SW 1271 (cell line): ENCODE measurements at places on chromosomes 13 and 19.

GRCh38 chr13:95239283-95239682 is 62.0 kb downstream of the ABCC4 start:
- no peak for DNase-seq

DNA sequence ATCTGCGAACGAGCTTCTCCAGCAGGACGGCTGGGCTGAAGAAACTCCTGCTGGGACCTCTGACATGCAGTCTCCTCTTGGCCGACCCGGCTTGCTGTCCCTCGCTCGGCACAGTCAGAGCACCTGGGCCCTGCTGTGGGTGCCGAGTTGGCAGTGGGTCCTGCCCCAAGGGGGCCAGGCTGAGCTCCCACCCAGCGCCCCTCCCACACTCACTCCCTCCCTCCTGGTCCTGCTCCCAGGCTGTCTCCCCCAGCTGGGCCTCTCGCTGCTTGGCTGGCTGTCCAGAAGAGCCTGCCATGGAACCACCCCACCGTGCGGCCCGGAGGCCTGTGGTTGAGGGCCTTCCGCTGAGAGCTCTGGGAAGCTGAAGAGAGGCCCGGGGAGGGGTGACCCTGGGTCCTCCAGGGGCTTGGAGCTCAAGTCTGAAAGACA is 6.0 kb downstream of the AKT2 start:
- no peak for DNase-seq

DNA sequence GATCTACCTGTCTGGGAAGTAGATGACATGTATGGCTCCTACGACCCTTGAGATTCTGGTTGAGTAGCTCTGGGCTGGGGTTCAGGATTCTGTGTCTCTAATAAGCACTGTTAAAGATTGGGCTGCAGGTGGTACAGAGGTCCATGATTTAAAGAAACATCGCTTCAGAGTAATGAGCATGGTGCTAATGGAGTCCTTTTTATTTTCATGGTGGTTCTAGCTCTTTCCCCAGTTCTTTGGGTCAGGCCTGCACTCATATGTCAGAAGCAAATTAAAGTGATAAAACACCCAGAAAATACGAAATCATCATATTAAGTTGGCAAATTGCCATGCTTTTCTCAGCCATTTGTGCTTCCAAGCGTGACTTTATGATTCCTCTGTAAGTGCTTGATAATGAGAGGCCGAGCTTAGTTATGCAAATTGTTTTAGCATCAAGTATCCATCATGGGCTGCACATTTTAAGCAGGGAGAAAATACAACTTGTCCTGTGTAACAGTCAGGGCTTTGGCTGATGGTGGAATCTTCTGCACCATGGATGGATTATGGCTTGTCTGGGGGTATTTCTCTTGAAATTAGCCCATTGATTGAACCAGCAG is 45.1 kb downstream of the MTUS2 start:
- no peak for DNase-seq

- DNase-seq: no peak
These were observed 806 bp downstream of the ZNF90 start for GRCh38 chr19:20078581-20079031.

DNA sequence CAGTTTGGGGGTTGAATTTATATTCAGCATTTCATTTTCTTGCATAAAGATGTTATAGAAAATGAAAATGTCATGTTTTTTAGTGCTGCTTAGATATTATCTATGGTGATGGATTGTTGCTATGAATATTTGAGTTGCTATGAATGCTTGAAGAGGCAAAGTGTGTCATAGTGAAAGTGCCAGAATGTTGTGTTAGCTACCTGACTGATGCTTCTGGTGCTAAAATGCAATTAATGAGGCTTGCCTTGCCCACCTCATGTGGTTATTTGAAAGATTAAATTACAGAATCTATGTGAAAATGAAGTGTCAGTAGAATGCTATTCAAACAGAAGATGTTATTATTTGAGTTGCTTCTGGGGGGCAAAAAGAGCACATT is 62.7 kb upstream of the MYCBP2 start:
- DNase-seq: no peak

GRCh38 chr19:33432015-33432414 is 58.5 kb downstream of the CEBPG start:
- DNase-seq: no peak

DNA sequence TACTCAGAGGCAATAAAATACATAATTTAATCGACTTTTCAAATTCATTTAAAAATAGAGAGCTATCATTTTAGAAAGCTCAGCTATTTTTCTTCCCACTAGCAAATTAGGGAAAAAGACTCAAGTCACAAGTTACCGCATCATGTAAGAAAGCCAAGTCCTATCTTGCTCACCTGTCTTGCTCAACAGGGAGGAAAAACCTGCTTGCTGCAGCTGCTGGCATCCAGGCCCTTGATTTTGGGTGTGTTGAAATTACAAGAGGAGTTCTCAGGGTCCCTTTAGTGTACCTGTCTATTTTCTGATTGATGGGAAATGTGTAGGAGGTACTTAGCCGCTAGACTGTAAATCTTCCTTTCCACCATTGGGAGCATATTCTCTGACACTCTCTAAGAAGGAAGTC is 22.2 kb downstream of the SLC10A2 start:
- no peak for DNase-seq

GRCh38 chr19:29325241-29325975 is 112.5 kb upstream of the UQCRFS1 start:
- DNase-seq: no peak

DNA sequence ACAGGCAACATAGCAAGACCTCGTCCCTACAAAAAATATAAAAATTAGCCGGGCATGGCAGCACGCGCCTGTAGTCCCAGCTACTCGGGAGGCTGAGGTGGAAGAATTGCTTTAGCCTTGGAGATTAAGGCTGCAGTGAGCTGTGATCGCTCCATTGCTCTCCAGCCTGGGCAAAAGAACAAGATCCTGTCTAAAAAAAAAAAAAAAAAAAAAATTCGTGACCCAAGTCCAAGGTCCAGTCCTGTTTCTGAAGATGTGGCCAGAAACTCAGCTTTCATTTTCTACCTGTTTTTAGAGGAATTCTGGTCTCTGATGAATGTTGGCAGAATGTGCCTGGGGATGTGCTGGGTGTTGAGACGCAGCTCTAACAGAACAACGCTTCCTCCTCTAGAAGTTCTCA is 1.9 kb upstream of the PGPEP1 start:
- no peak for DNase-seq

GRCh38 chr13:36998624-36999041 is 507 bp downstream of the ALG5 start:
- no peak for DNase-seq

DNA sequence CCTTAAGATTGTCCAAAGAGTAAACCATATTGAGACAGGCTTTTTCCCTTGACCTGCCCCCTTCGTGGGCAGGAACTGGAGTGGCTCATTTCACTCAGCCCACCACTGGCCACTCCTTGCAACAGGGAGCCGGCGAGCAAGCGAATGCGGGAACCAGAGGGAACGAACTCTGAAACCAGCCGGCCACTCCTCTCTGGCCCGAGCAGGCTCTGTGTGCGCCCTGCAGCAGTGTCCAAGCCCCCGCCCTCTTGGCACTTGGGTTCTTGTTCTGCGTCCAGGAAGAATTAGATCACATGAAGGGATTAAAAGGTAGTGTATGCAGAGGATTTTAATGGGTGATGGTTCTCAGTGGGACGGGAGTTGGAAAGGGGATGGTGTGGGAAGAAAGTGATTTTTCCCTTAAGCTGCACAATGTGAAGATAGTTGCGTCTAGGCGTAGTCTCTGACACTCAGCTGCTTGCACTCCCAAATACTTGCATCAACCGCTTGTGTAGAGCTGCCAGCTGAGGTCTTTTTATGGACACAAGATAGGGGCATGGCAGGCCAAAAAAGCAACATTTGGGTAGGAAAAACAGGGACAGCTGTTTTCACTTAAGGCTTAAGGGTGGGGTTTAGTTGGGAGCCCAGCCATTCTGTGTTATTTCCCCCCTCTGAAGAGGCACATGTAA is 1209.7 kb upstream of the PCDH20 start:
- DNase-seq: no peak

- no peak for DNase-seq
These were observed 2.1 kb upstream of the HAMP start for GRCh38 chr19:35279985-35280821.

GRCh38 chr19:2227415-2228156 is 8.5 kb downstream of the PLEKHJ1 start:
- DNase-seq: no peak

DNA sequence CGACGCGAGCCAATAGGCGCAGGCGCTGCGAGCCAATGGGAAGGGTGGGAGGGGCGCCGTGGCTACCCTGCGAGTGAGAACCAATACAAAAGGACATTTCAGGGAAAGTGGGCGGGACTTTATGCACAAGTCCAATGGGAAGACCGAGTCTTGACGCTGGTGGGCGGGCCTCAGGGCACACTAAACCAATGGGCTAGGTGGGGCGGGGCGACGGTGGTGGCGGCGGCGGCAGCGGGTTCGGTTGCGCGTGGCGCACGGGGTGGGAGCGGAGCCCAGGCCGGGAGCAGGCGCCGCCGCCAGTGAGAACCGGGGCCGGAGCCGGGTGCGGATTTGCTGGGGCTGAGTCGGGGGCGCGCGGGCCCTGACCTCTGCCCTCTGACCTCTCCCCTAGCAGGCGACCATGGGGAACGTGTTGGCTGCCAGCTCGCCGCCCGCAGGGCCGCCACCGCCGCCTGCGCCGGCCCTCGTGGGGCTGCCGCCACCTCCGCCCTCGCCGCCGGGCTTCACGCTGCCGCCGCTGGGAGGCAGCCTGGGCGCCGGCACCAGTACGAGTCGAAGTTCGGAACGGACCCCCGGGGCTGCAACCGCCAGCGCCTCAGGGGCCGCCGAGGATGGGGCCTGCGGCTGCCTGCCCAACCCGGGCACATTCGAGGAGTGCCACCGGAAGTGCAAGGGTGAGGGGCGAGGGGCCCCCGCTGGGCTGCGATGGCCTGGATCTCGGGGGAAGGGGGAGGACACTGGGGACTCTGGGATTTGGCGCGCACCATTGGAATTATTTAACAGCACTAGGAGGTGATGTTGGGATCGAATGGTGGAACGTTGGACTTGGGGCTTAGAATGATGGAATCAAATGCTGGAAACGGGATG is at the start of gene TOMM40:
TSS of gene TOMM40 (plus strand) at position 239 of the 867 bp plus-strand sequence. CDS start at position 401, 162 bp downstream.
- no peak for DNase-seq

- DNase-seq: no peak
These were observed 74.8 kb downstream of the TSHZ3 start for GRCh38 chr19:31274251-31275067.

- DNase-seq: no peak
These were observed 24.8 kb downstream of the RNF6 start for GRCh38 chr13:26197298-26197697.

DNA sequence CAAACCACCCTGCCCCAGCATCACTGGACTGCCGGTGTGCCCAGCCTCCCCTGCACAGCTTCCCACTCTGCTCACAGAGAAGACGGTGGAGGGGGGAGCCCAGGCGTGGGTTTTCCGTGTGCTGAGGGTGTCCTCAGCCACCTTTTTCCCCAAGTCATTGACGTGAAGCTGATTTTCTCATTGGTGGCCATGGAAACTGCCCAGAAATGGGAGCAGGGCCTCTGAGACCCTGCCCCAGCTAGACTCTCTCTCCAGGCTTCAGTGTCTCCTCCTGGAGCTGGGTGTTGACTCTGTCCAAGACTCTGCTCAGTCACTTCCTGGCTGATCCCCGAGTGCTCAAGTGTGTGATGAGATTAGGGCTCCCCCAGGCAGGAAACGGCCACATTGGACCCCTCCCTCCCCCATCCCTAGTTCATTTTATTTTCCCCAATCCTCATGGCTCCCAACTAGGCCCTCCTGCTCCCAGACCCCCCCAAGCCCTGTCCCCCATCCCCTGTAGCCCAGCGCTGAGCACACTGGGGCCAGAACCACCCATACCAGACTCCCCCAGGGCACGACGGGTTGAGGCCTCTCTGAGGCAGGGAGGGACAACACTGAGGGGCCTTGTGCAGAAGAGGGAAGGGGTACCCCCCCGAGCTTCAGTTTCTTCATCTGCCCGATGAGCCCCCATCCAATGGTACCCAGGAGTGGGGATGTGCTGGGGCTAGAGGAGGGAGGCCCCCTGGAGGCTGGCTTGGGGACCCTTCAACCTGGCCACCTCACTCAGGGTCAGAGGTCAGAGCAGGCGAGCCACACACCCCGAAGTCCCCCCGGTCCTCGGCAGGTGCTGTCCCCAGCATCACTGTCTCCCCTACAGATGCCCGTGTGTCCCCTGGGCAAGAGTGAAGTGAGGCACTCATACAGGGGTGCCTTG is 1.2 kb upstream of the F2RL3 start:
- DNase-seq: no peak
